Large intestine (tissue), 12 donors: ENCODE measurements at places on chromosomes 7 and 10. TPM values are rescaled to one million over a fixed set of nuclear protein-coding genes. Genes with fewer than 3 reads are reported as not detected.

Gene CPA4
- 7.9 TPM for polyA plus RNA-seq

Gene GPER1
- 1.1 TPM for polyA plus RNA-seq

Gene ATP6V0A4
- 0.12 TPM for polyA plus RNA-seq

Gene SEMA3C
- 70.6 TPM for polyA plus RNA-seq

Gene FBXL15
- 22.8 TPM for polyA plus RNA-seq

Gene STOX1
- polyA plus RNA-seq = 5.8 TPM

Gene RNF32
- polyA plus RNA-seq = 3.7 TPM

Gene BAIAP2L1
- polyA plus RNA-seq = 30.3 TPM

Gene ST8SIA6
- 3.0 TPM for polyA plus RNA-seq

Gene STEAP1
- polyA plus RNA-seq = 31.6 TPM

Gene TMEM130
- polyA plus RNA-seq = 4.4 TPM

Gene UMAD1
- polyA plus RNA-seq = 17.5 TPM

Gene NEURL1
- 34.9 TPM for polyA plus RNA-seq

Gene PON1
- 2.3 TPM for polyA plus RNA-seq

Gene CYP2E1
- 1.3 TPM for polyA plus RNA-seq

Gene OR2A2
- not detected for polyA plus RNA-seq

Gene HOXA13
- not detected for polyA plus RNA-seq

Gene MRLN
- 0.33 TPM for polyA plus RNA-seq

Gene FAM13C
- polyA plus RNA-seq = 5.7 TPM

Gene NCF1
- polyA plus RNA-seq = 3.1 TPM

Gene MOGAT3
- polyA plus RNA-seq = 72.1 TPM

Gene TMEM273
- polyA plus RNA-seq = 5.5 TPM

Gene ZNF138
- 10.4 TPM for polyA plus RNA-seq

Gene PIP
- not detected for polyA plus RNA-seq

Gene HOGA1
- 3.2 TPM for polyA plus RNA-seq

Gene ECHS1
- 126 TPM for polyA plus RNA-seq
